Islet precursor cell (in vitro differentiated cells): ENCODE measurements at places on chromosomes 11 and 22.

GRCh38 chr11:131652231-131652630 is 281.8 kb downstream of the NTM start:
- DNase-seq, result no peak

GRCh38 chr11:60204922-60205321 is 22.0 kb upstream of the MS4A6A start:
- DNase-seq, result no peak

- no peak for DNase-seq
These were observed 450 bp downstream of the MAP4K2 start for GRCh38 chr11:64802370-64803157.

- no peak for DNase-seq
These were observed 94.1 kb upstream of the LIN7C start for GRCh38 chr11:27600656-27601055.

DNA sequence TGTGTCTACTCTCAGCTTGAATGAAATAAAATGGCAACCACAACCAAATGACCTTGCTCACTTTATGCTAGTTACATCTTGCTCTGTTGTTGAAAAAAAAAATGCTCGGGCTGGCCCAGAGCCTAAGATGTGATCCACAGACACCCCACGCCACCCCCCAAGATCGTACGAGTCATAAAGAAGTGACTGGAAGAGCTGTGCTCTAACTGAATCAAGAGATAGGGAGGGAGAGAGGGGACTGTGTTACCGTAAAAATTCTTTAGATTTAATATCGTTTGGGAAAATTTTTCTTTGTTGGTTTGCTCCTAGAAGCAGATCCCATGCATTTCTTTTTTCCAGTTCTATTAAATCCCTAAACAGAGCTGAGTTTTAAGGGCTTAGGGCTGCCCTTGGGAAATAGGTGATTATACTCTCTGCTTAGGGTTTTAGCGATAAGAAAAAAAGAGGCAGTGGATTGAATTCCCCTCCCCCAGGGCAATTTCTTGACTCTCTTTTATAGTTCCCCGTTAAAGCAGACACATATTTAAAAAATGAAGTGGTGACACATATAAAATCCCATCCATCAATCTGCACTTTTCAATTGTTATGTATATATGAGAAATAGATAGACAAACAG is 14.5 kb downstream of the MAML2 start:
- DNase-seq, result no peak

DNA sequence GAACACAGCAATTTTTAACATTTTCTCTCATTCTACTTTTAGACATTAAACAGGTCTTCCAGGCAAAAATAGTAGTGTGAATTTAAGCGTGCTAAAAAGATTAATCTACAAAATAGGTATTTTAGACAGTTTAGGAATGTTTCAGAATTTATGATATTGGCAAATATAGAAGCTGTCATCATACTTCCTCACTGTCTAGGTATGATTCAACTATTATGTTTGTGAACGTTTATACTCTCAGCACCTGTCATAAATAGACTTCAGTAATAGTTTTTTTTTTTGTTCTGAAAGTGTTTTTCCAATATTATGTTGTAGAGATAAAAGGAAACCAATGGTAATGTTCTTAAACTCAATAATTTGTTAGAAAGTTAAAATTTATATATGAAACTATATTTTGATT is 103.0 kb downstream of the ARHGAP42 start:
- no peak for DNase-seq

DNA sequence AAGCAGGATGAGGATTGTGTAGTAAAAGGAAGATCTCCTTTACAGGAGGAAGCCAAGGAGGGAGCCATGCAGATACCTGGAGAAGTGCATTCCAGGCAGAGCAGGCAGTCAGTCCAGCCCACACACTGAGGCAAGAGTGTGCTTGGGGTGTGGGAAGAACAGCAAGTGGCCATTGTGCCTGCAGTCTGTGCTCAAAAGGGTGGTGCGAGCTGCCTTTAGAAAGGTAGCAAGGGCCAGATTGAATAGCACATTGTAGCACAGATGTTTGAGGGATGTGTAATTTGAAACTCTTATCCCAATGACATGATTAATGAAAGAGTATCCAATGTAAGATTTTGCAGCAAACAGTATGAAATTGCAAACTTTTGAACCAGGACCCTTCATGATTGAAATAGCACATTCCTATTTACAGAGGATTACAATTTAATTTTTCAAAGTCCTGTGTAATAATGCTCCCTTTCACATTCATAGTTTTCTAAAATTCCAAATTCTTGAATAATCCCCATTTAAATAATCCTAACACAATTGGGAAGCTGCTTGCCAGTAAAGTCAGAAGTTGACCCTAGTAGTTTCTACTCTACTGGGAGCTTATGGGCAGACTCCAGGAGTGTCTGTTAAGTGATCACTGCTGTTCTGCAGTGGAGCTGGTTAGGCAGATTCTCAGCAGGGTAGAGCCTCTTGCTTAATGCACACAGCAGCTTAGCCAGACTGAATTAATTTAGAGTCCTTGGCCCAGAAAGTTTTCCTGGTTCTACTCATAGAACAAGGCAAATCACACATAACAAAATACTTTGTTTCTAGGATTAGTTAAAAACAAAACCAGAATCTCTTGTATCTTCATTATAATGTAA is 78.1 kb downstream of the CYB5R2 start:
- DNase-seq, result no peak

DNA sequence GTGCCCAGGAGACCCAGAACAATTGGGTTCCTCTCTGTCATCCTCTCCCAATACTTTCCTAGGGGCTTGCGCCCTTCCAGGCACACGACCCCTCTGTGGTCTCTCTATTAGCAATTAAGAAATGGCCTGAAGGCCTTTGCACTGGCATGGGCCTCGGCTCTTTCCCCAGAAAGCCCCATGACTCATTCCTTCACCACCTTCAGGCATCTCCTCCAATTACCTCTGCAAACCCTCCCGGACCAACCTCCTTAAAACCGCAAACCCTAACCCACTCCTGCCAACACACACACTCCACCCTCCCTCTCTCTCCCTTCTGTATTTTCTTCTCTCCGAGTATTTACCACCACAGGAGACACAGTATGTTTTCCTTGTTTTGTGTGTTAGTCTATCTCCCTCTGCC is 36.7 kb downstream of the LARGE1 start:
- DNase-seq, result peak; percentile 80

GRCh38 chr11:3849297-3849874 is 6.1 kb upstream of the STIM1 start:
- no peak for DNase-seq

GRCh38 chr11:130601764-130602460 is 153.5 kb downstream of the ADAMTS15 start:
- DNase-seq, result no peak

- DNase-seq, result no peak
These were observed 4.2 kb upstream of the NEAT1 start for GRCh38 chr11:65418431-65418680.

GRCh38 chr11:26931248-26931631 is 62.7 kb upstream of the FIBIN start:
- no peak for DNase-seq

DNA sequence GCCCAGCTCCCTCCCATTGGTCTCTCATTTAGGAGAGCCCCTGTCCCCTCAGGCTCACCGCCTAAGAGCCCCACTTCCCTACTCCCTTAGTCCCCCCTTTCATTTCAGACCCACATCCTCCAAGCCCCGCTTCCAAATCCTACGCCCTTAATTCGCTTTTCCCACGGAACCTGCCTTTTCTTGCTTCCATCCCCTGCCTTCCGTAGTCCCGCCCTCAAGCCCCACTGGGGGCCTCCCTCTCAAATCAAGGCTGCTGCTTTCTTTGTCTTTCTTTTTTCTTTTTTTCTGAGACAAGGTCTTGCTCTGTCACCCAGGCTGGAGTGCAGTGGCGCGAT is 396 bp downstream of the CCDC157 start:
- DNase-seq, result no peak

GRCh38 chr11:40701027-40701426 is 758.4 kb downstream of the LRRC4C start:
- no peak for DNase-seq

- DNase-seq, result peak; percentile 91
These were observed 46.6 kb downstream of the CWC15 start for GRCh38 chr11:94926698-94927237.

- peak; percentile 73 for DNase-seq
These were observed 57.1 kb downstream of the PARVB start for GRCh38 chr22:44080936-44081861.

DNA sequence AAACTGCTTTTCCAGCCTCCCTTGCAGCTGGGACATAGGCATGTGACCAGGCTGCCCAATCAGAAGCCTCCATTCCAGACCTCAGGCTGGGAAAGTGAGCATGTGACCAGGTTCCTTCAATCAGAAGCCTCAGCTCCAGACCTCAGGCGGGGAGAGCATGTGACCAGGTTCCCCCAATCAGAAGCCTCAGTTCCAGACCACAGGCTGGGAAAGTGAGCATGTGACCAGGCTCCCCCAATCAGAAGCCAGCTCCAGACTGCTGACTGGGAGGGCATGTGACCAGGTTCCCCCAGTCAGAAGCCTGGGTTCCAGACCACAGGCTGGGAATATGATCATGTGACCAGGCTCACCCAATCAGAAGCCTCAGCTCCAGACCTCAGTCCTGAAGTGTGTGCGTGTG is 11.7 kb upstream of the IL2RB start:
- DNase-seq, result no peak

GRCh38 chr11:5684036-5684645 is 733 bp downstream of the TRIM5 start:
- no peak for DNase-seq

DNA sequence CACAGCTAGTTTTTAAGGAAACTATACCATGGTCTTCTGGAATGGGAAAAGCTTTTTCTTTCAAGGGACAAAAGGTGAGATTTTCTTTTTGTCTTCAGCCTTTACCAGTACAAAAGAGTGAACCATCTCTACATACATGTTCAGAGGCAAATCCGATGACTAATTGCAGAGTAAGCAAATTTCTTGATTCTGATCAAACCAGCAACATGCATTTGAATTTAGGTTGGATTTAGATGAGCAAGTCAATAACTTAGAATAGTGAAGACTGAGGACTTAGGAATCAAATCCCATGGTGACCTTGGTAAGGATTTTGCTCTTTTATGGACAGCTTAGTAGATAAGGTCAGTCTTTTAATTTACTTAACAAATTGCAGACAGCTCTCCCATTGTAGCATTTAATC is 65.9 kb upstream of the BLID start:
- DNase-seq, result no peak

DNA sequence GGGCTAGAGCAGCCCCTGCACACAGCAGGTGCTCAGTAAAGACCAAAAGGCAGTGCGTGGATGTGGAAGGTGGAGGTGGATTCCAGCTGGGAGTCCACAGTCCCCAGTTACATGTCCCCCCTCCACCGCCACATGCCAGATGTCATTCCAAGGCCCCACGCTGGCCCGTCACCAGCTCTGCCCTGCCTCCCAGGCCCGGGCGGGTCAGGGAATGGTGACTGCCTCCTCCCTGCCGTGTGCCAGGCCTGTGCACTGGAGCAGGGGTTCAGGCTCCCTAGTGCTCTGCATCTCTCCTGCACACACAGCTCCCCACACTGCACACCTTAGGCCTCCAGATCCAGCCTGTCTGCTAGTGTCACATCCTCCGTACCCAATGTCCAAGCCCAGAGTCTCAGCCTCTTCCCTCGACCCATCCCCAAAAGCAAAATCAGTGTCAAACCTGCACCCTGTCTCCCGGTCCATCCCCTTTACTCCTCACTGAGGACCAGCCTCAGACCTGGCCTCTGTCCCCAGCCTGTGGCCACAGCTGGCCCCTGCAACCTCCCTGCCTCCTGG is 40.2 kb upstream of the PRODH start:
- no peak for DNase-seq

DNA sequence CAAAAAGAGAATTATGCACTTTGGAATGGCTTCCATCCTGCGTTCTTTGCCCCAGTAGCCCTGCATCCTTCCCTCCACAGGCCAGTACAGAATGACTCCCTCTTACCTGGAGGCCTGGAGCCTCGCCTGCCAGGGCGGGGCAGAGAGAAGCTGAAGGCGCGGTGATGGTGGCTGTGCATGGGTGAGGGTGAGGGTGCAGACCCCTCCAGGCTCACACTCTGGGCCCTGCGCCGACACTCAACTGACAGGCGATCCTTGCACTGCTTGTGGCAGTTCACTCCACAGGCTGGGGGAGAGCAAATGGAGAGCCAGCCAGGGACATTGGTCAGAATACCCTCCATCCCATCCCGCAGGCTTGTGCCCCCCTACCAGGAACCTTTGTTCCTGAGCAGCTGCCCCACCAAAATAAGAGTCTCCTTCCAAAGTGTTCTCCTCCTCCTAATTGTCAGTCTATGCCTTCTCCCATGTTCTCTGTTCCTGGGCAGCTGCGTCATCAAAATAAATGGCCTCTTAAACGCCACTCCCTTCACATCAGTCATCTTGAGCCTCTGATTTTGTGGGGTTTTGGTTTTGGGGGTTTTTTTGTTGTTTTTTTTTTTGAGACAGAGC is 5.9 kb upstream of the NRXN2 start:
- DNase-seq, result peak; percentile 35

GRCh38 chr11:34984514-34984913 is 68.1 kb downstream of the PDHX start:
- no peak for DNase-seq

- DNase-seq, result no peak
These were observed 687.8 kb downstream of the FAM181B start for GRCh38 chr11:82045748-82046457.

DNA sequence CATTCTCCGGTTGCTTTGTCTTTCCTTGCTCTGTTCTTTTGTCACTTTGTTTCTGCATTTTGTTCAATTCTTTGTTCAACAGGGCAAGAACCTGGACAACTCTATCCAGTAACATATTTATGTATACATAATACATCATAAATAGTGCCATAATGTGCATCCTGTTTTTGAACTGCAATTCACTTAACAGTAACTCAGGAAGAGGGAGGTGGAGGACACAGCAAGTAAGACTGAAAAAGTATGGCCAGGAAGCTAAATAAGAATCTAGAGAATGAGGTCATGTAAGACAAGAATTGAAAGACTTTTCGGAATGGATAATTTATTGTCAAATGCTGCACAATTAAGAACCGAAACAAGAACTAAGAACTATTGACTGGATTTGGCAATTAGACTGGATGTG is 29.2 kb upstream of the CHORDC1 start:
- DNase-seq, result no peak

DNA sequence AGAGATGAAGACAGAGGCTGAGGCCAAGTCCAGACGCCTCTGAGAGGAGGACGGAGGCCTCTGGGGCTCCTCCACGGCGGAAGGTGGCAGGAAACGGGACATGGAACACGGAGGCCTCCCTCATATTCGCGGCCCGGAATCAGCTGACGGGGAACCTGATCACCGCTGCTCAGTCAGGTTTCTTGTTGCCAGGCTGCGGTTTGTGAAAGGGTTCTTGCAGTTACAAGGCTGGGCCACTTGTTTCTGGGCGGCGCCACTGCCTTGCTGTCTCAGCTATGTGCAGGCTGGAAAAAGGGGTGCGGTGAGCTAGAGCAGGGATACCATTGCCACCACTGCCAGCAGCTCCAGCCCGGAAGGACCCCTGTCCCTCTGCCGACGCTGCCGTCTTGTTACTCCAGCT is 10.0 kb upstream of the MMP1 start:
- peak; percentile 88 for DNase-seq
